Right lobe of liver (tissue), 6 donors: ENCODE measurements at places on chromosomes 11 and 22.
A peak's percentile ranks its signal among the peaks of the same experiment; 100 is the strongest.

- peak; percentile 20 for DNase-seq
Observed at GRCh38 chr22:41636467-41636866, 15.4 kb downstream of the XRCC6 start.

- DNase-seq, result no peak
Observed at GRCh38 chr11:96303980-96304379, 39.0 kb downstream of the MAML2 start.

- peak; percentile 45 for DNase-seq
Observed at GRCh38 chr22:17922925-17923903, 101.1 kb downstream of the MICAL3 start.

DNA sequence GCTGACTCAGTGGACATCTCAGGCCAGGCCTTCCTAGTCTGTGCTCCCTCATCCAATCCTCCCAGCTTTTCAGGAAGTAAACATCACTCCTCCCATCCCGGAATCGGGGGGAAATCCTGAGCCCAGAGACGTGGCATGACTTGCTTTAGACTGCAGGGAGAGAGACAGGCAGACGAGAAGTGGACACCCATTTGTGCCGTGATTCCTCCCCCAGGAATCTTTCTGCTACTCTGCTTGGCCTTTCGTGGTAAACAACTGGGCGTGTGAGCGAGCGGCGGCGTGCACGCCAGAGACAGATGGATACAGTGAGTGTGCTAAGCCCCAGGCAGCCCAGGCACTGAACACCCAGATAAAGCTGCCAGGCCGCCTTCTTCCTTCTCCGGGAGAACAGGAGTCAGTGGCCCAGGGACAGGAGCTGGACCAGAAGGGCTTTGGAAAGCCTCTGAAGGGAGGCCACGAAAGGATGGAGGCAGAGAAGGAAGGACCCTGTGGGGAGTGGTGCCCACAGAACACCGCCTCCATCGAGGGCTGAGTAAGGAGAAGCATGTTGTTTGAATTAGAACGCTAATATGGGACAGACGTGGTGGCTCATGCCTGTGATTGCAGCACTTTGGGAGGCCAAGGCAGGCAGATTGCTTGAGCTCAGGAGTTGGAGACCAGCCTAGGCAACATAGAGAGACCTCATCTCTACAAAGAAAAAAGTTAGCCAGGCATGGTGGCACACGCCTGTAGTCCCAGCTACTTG, 53.0 kb upstream of the PRR5 start:
- DNase-seq, result no peak

DNA sequence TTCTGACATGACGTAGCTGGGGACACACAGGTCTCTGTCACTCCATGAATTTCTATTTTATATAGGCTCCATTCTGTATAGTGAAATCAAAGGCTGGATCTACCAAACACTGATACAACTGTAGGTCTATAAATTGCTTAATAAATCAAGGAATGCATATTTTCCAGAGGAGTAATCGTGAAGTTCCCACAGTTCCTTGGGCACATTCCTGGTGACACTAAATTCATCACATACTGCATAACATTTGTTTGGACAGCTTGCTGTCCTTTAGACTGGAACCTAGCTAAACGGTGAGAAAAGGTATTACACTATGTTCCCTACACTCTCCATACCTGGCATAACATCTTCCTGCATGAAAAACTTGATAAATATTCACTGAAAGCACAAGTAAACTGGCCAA, 41.6 kb upstream of the UCP3 start:
- DNase-seq, result no peak

- peak; percentile 14 for DNase-seq
Observed at GRCh38 chr11:73401217-73401923, 25.2 kb downstream of the RELT start.

DNA sequence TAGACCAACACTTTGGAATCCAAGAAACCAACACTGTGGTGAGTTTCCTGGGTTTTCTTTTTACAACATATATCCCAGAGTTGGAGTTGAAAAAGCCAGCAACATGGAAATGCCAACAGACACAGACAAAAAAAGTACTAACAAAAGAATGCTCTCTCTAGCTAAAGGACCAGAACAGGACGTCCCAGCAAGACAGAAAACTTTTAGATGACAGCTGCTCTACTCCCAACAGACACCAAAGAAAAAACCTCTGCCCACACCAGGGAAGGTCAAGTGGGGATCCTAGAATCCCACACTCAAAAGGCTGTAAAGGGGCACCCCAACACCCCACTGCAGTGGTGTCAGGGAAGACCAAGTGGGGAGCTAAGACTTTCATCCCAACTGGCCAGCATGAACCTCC, 23.3 kb downstream of the RRAS2 start:
- no peak for DNase-seq

DNA sequence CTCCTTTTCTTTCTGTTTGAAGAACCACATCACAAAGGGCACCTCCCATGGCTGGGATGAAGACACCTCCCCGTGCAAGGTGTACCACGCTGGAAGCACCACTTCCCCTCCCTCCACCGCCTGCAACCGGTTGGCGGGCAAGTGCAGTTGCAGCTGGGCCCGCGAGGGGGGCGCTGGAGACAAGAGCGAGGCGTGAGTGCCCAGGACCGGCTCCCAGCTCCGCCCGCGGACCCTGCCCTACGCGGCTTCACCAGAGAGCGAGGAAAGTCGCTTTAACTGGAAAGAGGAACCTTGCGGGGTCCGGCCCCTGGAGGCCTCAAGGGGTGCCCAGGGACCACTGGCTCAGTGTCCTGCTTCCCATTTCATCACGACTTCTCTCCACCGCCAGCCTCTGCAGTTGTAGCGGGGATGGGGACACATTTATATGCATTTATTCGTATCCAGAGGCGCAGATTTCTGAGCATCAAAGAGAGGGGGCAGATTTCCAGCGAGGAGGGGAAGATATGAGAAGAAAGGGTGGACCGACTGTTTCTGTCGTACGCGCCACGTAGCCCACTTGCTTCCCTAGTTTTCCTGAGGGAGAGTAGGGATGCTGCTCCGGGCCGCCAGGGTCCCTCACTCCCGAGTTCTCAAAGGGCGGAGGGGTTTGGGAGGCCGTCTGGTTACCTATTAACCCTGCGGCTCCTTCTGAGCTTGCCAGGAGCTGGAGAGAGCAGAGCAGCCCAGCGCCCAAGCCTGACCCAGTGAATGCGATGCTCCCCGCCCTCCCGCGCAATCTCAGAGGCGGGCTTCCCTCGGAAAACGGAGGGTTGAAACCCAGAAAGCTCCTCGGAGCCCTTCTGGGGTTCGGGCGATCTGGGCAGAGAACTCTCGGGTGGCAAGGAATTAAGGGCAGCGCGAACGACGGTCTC, 3.5 kb downstream of the ESAM start:
- no peak for DNase-seq

DNA sequence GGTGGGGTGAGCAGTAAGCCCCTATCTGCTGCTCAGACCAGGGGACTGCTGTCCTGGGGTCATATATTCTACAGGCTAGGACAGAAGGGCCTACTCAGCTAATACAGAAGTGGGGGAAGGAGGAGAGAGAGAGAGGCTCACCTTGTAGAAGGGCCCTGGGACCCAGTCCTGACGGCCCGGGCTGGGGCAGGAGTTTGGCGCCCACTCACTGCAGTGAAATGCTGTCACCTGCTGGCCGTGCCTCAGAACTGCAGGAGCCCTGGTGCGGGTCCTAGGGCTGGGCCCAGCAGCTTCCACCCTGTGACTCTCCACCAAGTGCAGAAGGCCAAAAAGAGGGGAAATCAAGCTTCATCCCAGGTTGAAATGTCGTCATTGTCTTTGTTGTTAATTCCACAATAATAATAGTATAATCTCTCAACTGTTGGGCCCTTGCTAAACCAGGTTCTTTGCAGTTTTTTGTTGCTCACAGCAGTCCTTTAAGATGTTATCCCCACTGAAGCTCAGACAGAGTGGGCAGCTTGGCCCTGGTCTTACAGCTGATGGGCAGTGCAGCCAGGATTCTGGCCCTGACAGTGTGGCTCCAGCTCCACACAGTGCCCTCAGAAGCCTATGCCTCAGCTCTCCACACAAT, 29.6 kb downstream of the TRIM29 start:
- peak; percentile 71 for DNase-seq

DNA sequence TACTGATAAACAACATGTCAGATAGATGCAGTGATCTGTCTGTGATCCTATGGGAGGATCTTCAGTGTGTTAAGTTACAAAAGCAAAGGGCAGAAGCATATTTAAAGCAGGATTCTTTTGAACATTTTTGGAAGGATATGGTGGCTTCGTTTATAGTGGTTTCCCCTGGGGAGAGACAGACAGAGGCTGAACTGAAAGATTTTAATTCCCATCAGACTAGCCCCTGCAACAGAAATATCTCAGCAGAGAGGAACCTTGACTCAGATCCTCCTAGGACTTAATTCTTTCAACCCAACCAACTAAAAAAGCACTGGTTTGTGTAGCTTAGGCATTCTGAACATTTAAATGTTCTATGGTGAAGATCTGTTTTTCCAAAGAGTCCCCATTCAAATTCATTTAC, 5.7 kb downstream of the CLTCL1 start:
- DNase-seq, result no peak

DNA sequence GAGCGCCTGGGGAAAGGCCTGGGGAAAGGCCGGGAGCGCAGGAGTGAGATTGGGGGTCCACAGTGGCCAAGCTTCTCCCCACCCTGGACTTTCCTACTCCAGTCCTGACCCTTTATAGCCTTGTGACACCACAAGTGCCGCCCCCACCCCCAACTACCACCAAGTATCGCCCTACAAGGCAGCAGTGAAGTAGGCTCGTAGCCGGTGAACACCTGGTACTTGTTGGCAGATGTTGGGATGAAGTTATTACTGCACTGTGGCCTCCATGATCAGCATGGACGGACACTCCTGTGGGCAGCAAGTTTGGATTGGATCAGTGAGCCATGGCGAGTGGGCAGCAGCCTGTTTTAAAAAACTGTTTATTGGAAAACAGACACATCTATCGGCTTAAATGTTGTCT, 45.0 kb downstream of the EIF3F start:
- DNase-seq, result no peak

DNA sequence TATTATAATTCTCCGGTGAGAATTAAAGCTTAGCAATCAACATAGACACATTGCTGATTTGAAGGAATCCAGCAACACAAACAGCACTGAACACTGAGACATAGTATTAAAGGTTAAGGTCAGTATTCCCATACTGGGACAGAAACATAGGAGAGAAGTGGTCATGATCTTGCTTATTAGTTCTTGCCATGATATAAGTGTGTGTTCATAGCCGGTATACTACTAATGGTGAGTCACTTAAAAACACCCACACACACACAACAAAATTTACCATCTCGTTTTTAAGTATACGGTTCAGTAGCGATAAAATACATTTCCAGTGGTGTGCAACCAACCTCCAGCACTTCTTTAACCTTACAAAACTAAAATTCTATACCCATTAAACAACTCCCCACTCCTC, 96.3 kb downstream of the C11orf65 start:
- DNase-seq, result no peak

GRCh38 chr22:40525250-40525884, 111.2 kb downstream of the MRTFA start:
- peak; percentile 50 for DNase-seq

DNA sequence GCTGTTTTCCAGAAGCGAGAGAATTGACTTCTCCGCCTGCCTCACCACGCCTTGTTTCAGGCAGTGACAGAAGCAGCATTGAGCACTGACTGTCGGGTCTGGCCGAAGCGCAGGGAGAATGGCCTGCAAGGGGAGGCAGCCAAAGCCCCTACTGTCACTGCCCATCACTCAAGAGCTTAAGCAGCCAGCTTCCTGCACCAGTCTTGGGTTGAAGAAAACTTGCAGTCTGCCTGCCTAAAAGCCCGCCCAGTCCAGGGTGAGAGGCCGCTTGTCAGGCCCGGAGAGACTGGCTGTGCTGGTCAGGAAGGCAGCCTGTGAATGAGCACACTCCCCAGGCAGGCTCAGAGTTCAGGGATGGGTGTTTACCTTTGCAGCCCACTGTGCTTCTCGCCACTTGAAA, 108.3 kb downstream of the PKNOX2 start:
- DNase-seq, result no peak

DNA sequence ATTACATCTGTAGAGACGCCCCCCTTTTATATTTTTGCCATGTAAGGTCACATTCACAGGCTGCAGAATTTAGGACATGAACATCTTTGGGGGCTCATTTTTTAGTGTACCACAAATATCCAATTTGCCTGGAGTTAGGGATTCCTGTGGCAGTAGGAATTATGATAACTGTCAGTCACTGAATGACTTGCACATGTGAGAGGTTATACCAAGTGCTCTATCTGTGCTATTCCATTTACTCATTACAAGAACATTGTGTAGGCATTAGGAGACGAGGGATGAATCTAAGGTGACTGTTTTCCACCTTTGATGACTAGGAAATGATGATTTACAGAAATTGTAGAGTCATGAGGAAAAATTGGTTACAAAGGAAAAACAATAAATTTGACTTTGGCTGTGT, 79.3 kb downstream of the LIF start:
- DNase-seq, result no peak

DNA sequence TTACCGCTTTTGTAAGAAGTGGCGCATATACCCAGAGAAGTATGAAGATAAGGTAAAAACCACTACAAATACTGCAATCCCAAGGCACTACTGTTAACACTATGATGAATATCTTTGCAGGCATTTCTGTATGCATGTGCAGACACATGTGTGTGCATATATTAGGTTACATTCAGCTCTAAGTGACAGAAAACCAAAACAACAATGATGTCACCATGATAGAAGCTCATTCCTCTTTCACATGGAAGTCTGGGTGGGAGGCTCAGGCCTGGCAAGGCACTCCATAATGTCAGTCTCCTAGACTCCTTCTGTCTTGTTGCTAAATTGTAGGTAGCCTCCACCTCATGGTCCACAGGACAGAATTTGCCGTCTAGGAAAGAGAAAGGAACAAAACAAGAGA, 63.0 kb upstream of the SLC6A5 start:
- DNase-seq, result no peak

- DNase-seq, result no peak
Observed at GRCh38 chr11:71548716-71549151, 514 bp downstream of the KRTAP5-9 start.

GRCh38 chr11:72405009-72405408, 29.3 kb downstream of the CLPB start:
- no peak for DNase-seq

- DNase-seq, result peak; percentile 76
Observed at GRCh38 chr11:93741882-93742226, 382 bp downstream of the C11orf54 start.

DNA sequence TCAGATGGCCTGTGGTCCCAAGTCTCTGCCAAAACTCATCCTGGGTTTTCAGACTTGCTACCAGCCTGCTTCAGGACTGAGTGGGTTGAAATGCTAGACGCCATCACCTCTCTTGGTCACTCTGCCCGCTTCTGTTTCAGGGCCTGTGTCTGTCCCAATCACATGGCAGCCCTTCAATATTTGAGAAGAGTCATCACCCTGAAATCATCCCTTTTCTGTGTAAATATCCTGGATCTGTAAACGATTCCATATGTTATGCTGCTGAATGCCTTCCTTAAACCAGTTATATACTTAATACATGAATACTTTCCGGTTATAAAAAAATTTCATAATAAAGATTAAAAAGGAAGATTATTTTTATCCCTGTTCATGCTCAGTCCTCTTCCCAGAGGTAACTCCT, 39.8 kb upstream of the TLCD5 start:
- DNase-seq, result no peak

DNA sequence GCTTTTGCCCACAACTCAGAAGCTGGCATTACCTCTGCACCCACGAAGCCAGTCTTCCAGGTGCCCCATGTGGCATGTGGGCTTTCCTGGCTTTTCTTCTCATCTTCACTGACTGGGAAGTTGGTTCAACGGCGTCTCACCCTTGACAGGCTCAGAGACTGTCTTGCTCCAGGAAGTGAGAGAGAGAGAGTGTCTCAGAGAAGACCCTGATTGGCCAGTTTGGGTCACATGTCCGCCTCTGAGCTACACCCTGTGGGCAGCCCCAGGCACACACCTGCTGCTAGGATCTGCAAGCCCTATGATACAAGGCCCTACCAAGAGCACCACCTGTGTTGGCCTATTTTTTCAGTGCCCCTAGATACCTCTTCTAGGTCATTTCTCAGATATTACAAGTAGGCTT, 39.0 kb downstream of the RTL6 start:
- DNase-seq, result no peak
